Karpas-422 (cell line): ENCODE measurements at places on chromosomes 11 and 22. TPM values are rescaled to one million over a fixed set of nuclear protein-coding genes. Genes with fewer than 3 reads are reported as not detected.

- H3K4me1 ChIP-seq = no peaks in the 10 kb centered on the region
- DNase-seq = no peak
- H3K27ac ChIP-seq = no peak overlapping the region
- no peaks in the 10 kb centered on the region for H3K36me3 ChIP-seq
Measured at GRCh38 chr11:92455210-92455790, 230.7 kb downstream of the FAT3 start.

- no peaks in the 10 kb centered on the region for H3K36me3 ChIP-seq
- no peak overlapping the region for H3K4me3 ChIP-seq
- no peaks in the 10 kb centered on the region; the same call in 1 of the 2 replicates for H3K27me3 ChIP-seq
- DNase-seq = no peak
- H3K4me1 ChIP-seq = no peaks in the 10 kb centered on the region
Measured at GRCh38 chr11:101748572-101749344, 165.0 kb upstream of the TRPC6 start.

DNA sequence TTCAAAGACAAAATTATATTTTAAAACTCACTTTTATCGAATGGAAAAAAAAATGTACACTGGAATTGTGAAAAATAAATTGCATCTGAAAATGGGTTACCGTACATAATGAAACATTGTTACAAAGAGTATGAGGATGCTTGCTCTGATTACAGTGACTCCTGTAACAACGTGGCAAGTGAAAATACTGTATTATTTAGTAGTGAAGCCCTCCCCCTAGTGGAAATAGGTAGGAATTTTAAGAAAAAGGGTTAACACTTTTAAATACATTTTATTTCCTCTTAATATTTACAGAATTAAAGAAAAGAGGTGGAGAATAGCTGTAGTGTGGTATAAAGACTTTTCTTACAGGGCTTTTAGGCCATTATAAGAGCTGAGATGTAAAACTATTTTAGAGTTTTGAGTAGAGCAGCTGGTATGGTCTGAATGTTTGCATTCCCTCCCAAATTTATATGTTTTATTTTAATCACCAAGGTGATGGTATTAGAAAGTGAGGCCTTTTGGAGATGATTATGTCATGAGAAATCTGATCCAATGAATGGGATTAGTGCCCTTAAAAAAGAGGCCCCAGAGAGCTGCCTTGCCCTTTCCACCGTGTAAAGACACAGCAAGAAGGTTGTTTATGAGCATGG is 25.2 kb downstream of the FAM76B start:
- H3K27ac ChIP-seq = no peak overlapping the region
- DNase-seq = peak; percentile 92
- H3K27me3 ChIP-seq = no peaks in the 10 kb centered on the region
- peaks cover 17% of the 10 kb centered on the region; the same call in 1 of the 2 replicates for H3K36me3 ChIP-seq
- no peak overlapping the region for H3K4me3 ChIP-seq

DNA sequence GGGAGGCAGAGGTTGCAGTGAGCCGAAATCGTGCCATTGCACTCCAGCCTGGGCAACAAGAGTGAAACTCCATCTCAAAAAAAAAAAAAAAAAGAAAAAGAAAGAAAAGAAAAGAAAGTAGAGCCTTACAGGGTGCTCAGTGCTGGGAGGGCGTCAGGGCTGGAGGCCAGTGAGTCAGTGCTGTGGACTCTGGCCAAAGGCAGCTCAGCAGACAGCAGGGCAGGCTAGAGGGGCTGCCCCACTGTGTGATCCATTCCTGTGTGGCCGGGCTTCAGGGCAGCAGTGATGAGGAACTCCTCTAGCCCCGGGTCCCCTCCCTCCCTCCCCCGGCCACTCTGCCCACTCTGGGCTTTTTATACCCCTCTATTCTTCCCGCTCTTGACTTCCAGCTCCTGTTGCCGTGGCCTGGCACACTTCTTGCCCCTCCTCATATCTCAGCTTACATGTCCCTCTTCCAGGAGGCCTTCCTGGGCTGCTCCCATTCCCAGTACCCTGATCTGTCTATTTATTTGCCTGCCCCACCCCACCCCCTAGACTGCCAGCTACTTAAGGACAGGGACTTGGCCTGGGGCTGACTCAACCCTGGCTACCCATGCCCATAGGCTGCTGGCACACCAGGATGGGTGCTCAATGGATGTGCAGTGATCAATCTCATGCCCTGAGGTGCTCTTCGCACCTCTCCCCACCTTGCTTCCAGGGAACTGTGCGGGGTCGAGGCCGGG is 10.1 kb downstream of the SYT12 start:
- no peak overlapping the region for H3K4me3 ChIP-seq
- peaks cover 60% of the 10 kb centered on the region for H3K4me1 ChIP-seq

DNA sequence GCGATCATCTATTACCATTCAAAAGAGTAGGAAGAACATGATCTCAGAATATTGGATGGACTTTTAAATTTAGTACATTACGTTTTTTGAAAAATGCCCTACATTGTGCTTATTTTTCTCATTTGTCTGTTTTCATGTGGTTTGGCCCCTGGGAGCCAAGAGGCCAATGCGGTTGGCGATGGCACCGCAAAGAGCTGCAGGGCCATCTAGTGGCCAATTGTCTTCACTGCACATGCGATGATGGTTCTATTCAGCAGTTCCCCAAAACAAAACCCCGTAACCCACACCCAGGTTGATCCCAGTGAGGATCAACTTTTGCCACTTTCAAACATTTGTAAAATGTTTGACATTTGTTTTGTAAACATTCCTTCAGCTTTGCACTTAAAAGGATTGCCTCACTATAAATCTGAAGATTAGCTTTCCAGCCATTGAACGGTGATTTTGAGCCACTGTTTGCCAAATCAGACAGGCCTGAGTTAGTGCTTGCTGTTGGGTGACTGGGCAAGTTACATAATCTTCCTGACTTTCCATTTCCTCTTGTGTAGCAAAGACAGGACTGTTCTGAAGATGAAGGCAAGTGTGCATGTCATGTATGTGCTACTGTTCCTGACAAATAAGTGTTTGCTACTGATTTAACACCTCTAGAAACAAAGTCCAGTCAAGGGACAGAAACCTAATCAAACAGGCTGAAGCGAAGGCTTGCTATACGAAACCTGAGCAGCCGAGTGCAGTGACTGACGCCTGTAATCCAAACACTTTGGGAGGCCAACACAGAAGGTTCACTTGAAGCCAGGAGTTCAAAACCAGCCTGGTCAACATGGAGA is 29.2 kb upstream of the XBP1 start:
- no peak overlapping the region for H3K27ac ChIP-seq
- peak; percentile 91 for DNase-seq
- H3K36me3 ChIP-seq = no peaks in the 10 kb centered on the region
- no peaks in the 10 kb centered on the region for H3K27me3 ChIP-seq
- H3K4me1 ChIP-seq = no peaks in the 10 kb centered on the region
- no peak overlapping the region for H3K4me3 ChIP-seq

- H3K27me3 ChIP-seq = no peaks in the 10 kb centered on the region
- H3K36me3 ChIP-seq = no peaks in the 10 kb centered on the region
- no peak for DNase-seq
- H3K4me1 ChIP-seq = peaks cover 16% of the 10 kb centered on the region
Measured at GRCh38 chr11:7538466-7539454, 25.0 kb downstream of the PPFIBP2 start.

- H3K4me3 ChIP-seq = no peak overlapping the region
- no peak overlapping the region for H3K27ac ChIP-seq
- no peaks in the 10 kb centered on the region for H3K27me3 ChIP-seq
- H3K4me1 ChIP-seq = no peaks in the 10 kb centered on the region
Measured at GRCh38 chr11:132648851-132649250, 883.5 kb downstream of the OPCML start.

GRCh38 chr11:3207526-3208189 is 11.0 kb downstream of the MRGPRG start:
- no peaks in the 10 kb centered on the region for H3K36me3 ChIP-seq
- H3K4me1 ChIP-seq = no peaks in the 10 kb centered on the region
- no peak overlapping the region for H3K4me3 ChIP-seq
- no peak overlapping the region for H3K27ac ChIP-seq

DNA sequence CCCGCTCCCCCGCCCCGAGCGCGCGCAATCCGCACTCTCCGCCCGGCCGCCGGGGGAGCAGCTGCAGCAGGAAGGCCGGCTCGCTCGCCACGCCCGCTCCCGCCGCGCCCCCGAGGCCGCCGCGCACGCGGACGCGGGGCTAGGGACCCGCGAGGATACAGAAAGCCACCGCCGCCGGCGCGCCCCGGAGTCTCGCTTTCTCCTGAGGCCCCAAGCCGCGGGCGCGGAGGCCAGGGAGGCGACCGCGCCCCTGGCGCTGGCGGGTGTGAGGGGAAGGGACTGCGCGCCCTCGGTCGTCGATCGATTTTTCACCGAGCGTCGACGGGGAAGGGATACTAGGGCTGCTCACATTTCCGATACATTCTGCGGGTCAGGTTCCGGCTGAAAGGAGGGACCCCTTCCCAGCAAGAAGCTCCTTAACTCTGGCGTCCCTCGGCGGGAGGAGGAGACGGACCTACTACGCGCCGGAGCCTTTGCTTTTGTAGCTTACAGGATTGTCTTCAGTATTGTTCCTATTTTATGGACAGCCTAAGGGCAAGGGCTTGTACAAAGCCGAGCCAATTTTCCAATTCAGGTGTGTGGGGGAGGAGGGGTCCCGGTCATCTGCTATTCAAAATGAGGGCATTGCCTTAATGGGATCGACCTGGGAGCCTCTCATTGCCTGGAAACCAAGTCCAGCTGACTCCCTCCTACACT is 416 bp upstream of the GAB2 start:
- H3K27ac ChIP-seq = no peak overlapping the region
- H3K4me1 ChIP-seq = peaks cover 43% of the 10 kb centered on the region
- DNase-seq = peak; percentile 89

- no peak overlapping the region for H3K27ac ChIP-seq
- DNase-seq = no peak
- H3K36me3 ChIP-seq = no peaks in the 10 kb centered on the region
- no peak overlapping the region for H3K4me3 ChIP-seq
- 0 out of 2 replicates have a peak, but pooled peaks cover 2% of the 10 kb centered on the region for H3K27me3 ChIP-seq
Measured at GRCh38 chr11:105357146-105357545, 217.6 kb upstream of the CARD18 start.

Gene RFPL3
- total RNA-seq = not detected in 2 replicates

Gene GLYATL1
- total RNA-seq = not detected in 2 replicates
